ENCODE measurements at places on chromosomes 2 and 18.

DNA sequence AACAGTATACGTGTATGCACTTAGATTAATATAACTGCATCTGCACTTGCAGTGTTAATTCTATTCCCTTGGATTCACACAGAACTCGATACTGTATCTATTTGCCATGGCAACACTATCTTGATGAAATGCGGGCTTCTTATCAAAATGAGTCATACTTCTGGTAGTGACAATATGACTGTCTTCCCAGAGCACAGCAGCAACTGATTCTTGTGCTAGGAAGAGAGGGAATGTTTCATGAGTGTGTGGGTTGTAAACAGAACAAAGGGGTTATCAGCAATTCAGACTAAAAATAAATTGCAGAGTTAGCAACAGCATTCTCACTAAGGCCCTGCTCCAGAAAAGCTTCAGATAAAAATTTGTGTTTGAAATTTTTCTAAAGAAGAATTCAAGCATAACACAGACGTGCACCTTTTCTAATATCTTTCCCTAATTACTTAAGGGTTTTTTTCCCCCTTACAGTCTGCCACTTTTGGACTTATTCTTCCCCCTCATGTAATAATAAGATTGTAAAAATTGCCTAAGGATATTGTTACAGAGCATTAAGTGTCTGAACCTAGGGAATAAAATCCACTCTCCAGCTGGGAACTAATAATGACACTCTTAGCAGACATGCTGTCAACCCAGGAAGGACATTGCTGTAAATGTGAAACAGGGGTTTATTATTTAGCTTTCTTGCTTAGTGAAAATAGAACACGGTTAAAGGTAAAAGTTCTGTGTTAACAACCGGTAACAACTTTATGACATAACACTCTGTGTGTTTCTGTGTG lies 99.9 kb upstream of the SLC38A11 start:
- DNase-seq = no peak

- DNase-seq = no peak
These were observed 213.7 kb upstream of the COPS8 start for GRCh38 chr2:236872015-236872414.

DNA sequence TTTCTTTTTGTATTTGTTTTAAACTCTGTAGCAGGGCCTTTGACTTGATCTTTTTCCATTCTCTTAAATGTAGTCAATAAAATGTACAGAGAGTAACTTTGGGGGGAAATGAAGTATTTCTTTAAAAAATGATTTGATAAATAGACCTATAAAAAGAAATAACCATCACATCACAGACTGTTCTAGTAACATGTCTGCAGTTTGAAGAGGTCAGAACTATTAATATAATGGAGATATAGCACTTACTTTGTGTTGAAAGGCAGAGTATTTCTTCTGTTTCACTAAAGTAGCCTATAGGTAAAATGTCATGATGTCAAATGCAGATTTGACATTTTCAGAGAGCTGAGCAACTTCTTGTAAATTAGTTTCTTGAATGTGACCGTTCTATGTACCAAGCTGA lies 55.7 kb upstream of the FAM237A start:
- no peak for DNase-seq

- DNase-seq = no peak
These were observed 95.6 kb downstream of the FAM210A start for GRCh38 chr18:13630716-13631268.

DNA sequence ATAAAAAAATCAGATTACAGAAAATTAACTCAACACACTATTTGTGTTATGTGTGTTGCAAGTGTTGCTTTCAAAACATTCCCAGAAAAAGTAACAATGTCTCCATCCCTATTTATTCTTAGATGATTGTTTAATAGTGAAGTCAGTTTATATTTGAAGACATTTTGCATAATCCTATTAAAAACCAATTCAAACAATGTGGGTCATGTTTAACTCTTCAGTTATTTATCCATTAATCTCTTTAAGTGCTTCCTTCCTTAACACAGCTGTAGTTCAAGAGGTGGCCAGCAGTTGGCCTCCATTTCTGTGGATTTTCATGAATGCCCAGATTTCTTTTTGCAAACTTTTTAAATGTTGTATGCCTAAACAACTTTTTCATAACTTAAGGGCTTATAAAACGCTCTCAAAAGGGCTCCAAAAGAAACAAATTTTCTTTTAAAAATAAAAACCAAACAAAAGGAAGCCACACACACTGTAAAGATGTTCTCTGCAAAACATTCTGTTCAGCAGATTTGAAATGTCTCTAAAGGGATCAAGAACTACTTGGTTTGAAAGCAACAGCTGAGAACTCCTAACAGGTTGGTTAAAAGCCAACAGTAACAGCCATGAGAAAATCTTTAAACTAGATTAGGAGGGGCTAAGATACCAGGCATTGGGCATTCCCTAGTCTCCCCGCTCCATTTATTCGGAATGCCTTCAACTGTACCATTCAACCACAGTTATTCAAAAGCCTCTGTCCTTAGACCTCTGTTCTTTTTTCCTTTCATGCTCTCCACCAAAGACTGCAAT lies 71.5 kb downstream of the THADA start:
- DNase-seq = no peak

GRCh38 chr18:58902961-58903360 lies 38.3 kb downstream of the ZNF532 start:
- DNase-seq = no peak

- DNase-seq = no peak
These were observed 69.4 kb downstream of the PXDN start for GRCh38 chr2:1674766-1675397.

DNA sequence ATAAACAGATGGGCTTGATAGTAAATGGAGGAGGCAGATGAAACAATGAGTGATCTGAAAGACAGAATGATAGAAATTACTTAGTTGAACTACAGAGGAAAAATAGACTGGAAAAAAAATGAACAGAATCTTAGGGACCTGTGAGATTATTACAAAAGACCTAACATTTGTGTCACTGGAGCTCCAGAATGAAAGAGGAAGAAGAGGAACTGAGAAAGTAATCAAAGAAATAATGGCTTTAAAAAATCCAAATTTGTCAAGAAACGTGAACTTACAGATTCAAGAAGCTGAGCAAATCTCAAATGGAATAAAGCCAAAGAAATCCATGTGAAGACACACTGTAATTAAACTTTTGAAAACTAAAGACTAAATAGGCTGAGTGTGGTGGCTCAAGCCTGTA lies 28.3 kb downstream of the EVA1A start:
- DNase-seq = no peak

- DNase-seq = no peak
These were observed 40.3 kb downstream of the KCNS3 start for GRCh38 chr2:17918789-17919188.

DNA sequence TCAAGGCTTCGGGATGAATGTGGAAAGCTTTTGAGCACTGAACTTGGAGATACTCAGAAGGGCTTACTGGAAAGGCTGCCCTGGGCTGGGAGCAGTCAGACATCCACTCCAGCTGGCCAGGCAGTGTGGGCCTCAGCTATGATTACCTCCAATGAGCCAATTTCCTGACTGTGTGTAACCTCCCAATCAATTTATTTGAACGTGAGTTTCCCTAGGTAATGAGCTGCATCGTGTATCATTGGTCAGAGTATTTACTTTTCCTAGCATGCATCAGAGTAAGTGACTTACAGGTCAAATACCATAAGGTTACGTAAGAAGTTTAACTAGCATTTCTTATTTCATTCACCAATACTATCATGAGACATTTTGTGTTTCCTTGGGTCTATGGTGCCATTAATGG lies 11.0 kb upstream of the CTAGE1 start:
- peak; percentile 42 for DNase-seq

DNA sequence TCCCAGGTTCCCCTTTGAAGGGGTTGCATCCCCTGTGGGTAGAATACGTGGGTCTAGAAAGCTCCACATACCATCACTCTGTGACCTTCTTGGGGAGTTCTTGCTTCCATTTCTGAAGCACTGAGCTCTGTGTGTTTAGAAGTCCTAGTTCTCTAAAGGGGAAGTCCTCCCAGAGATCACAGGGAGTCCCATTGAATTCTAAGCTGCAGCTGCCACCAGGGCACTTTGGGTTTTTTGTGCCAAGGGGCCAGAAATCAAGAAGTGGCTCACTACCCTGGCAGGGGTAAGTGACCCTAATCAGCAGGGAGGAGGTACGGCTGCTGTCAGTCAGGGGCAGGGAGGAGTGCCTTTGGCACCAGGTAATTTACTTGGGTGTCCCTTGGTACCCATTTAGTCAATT lies 70.9 kb downstream of the EHD3 start:
- DNase-seq = no peak

DNA sequence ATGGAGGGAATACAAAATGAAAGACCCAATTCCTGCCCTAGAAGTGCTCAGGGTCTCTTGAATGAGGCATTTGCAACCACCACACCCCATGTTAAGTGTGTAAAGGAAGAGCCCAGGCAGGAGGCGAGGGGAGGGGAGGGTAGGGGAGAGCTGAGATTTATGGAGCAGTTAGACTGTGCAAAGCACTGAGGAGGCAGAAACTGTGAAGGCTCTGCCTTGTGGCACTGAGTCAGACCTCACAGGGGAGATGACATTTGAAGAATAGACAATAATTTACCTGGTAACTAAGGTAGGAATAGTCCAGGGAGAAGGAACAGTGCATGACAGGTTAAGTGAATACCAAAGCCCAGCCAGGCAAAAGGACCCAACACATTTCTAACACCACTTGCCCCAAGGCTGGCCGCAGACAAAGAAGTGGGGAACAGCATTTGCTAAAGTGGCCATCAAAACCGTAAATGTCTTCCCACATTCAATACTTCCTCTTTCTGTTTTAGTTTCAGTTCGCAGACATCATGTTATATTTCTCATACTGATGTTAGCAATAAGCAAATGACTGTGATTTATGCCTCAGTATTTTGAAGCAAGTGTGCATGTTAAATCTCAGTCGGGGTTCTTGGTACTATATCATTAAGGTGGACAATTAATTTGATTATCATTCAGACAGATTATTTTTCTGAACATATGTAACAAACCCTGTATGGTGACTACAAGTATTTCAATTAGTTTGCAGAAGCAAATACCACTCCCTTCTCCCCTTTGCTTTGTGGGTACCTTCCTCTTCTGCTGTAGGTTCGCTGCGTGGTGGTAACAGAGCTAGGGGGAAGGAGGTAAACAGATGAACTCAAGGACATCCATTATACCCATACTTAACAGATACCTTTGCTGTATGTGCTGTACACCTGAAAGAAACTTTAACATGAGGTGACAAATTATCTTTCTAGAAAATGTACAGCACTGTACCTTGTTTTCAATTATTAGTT lies 27.5 kb downstream of the CDH20 start:
- DNase-seq = no peak

DNA sequence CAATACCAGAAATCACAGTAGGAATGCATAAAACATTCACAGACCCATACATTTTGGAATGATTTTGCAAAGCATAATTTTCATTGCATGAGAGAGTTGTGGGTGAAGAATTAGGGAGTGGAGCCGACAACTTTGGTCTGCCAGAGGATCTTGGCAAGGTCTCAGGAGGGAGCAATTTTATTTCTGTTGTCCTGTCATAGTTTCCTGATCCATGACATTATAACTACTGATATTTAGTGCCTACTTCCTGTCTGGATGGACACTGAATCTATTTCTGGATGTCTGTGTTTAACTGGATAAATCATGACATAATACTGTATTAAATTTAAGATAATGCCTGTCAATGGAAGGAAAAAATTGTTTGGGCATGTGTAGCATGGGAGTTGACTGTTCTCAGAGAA lies 2.4 kb downstream of the ITGA4 start:
- DNase-seq = no peak

Measured in Calu3 (cell line).